ENCODE measurements at places on chromosomes 4 and X. TPM values are rescaled to one million over a fixed set of nuclear protein-coding genes. Genes with fewer than 3 reads are reported as not detected.

Gene GPRASP2
- 24.6 TPM for total RNA-seq

Gene HERC6
- 0.22 TPM for total RNA-seq

DNA sequence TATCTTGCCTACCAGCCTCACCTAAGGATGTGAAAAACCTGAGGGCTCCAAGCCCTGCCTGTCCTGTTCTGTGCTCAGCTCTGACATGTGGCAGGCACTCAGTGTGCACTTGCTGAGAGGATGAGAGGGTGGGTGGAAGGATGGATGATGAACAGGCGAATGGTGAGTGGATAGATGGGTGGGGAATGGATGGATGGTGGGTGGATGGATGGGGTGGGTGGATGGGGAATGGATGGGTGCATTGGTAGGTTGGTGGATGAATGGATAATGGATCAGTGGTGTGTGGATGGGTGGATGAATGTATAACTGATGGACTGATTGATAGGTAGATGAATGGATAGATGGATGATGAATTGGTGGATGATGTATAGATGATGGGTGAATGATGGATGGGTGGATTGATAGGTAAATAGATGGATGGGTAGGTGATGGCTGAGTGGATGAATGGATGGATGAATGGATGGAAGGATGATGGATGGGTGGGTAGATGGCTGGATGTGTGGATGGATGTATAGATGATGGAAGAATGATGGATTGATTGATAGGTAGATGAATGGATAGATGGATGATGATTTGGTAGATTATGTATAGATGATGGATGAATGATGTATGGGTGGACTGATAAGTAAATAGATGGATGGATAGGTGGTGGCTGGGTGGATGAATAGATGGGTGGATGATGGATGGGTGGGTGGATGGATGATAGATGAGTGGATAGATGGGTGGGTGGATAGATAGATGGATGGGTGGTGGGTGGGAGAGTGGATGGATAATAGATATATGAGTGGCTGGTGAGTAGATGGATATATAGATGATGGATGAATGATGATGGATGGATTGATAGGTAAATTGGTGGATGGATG is 69.3 kb upstream of the NKX1-1 start:
- DNase-seq = no peak

DNA sequence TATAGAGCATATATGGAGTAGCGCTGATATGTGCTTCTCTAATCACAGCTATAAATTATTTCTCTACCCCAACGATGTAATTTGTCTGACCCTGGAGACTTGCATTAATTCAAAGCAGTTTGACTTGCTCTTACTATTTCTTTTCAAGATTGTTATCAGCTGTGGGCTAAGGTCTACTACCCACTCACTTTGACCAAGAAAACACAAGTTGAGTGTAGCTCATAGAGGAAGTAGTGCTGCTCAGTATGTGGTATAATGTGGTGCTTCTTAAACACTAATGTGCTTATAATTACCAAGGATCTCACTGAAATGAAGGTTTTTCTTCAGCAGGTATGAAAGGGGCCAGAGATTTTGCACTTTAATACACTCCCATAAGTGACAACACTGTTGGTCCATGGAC is 70.1 kb downstream of the INPP4B start:
- no peak for DNase-seq

GRCh38 chrX:107454302-107454701 is 4.8 kb downstream of the FRMPD3 start:
- DNase-seq = no peak

DNA sequence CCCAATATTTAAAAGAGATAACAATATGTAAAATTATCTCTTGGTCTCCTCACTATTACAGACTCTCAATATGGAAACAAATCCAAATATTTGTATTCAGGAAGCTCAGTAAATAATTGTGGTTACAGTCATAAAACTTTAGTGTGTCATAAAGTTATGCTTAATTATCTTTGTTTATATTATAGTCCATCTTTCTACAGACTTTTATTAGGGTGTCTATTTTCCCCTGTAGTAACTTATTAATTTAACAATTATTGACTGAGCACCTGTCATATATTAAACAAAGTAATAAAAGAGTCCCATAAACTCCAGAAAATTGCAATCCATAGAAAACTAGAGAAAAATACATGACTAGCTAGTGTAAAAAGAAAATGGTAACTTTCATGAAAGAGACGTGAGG is 61.6 kb upstream of the GPM6A start:
- no peak for DNase-seq

GRCh38 chrX:1242891-1243402 is 25.7 kb upstream of the CSF2RA start:
- DNase-seq = no peak

Gene HELT
- not detected for total RNA-seq
